ENCODE measurements at places on chromosomes 3 and 15.

DNA sequence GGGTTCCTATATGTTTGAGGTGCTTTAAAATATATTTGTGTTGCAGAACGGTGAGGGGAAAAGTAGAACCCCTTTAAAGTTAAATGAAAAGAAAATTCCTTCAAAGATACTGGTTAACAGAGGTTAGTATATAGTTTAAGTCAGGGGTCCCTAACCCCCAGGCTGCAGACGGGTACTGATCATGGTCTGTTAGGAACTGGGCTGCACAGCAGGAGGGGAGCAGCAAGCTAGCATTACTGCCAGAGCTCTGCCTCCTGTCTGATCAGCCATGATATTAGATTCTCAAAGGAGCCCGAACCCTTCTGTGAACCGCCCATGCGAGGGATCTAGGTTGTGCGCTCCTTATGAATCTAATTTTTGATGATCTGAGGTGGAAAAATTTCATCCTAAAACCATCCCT lies 37.5 kb upstream of the RFX7 start:
- DNase-seq = no peak

GRCh38 chr3:11498177-11498576 lies 145.5 kb downstream of the VGLL4 start:
- DNase-seq = no peak

DNA sequence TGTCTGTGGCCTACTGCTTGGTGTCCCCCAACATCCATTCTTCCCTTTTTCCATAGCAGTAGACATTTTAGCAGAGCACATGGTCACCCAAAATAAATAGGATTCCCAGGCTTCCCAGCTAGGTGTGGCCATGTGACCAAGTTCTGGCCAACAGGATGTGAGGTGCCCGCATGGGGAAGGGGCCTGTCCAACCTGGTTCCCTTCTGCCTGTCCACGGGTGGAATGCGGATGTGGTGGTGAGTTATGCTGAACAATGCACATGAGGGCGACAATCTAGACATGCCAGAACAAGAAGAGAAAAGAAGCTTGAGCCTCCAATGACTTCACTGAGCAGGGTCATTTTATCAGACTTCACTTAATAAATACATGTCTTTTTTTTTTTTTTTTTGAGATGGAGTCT lies 77.6 kb upstream of the DLG1 start:
- DNase-seq = no peak

DNA sequence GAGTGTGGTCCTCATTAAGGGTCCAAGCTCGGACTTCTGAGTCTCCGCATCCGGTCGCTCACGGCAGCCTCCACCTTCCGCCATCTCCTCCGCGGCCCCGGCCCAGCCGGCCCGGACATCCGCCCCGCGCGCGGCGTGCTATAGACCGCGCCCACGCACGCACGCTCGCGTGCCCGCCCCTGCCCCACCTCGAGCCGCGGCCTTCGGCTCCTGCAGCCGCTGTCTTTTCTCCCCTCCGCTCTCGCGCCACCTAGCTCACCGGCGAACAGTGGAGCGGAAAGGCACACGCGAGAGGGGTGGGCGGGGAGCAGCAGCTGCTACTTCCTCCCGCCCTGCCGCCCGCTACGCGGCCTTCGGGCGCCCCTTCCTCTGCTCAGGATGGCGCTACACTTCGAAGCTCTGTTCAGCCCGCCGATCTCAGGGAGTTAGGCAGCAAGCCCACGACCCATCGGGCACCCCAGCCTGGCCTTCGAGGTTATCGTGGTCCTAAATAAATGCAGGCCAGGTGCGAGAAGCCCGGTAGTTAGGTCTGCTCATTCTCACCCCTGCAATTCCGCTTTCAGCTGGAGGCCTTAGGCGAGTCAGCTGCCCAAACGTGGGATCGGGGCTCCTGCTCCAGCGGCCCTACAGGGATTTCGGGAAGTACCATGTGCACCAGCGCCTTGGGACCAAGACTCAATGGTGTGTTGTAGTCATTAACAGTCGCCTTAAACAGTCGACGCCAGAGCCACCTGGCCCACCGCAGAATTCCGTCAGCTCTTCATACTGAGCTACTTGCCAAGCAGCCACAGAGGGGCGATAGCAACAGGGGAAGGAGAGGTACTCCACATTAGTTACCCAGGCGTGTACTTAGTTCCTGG lies at the start of gene USP4:
Gene USP4, minus strand, starts transcription at position 113 of the 860 bp plus-strand sequence. Its CDS starts 29 bp downstream, at position 84.
- peak; percentile 87 for DNase-seq

- DNase-seq = no peak
These were observed 16.7 kb downstream of the MIX23 start for GRCh38 chr3:122366379-122366749.

DNA sequence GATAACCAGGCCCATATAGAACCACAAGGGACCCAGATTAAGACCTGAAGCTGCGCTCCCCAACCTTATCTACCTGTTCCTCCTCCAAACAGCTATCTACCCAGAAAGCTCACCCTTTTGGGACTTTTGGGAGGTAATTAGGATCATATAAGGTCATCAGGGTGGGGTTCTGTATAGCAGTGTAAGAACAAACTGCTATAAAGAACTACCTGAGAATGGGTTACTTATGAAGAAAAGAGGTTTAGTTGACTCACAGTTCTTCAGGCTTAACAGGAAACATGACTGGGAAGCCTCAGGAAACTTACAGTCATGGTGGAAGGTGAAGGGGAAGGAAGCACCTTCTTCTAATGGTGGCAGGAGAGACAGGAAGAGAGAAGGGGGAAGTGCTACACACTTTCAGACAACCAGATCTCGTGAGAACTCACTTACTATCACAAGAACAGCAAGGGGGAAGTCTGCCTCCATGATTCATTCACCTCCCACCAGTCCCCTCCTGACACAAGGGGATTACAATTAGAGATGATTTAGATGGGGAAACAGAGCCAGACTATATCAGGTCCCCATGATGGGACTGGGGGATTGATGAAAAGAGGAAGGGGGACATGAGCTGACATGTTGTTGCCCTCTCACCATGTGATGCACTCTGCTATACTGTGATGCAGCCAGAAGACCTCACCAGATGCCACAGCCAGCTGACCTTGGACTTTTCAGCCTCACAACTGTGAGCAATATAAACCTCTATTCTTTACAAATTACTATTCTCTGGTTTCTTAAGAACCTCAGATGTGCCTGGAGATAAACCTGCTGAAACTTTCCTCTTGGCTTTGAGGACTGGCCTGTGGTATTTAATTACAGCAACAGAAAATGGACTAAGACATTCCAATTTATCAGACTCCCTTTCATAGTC lies 15.3 kb upstream of the FMN1 start:
- DNase-seq = no peak

DNA sequence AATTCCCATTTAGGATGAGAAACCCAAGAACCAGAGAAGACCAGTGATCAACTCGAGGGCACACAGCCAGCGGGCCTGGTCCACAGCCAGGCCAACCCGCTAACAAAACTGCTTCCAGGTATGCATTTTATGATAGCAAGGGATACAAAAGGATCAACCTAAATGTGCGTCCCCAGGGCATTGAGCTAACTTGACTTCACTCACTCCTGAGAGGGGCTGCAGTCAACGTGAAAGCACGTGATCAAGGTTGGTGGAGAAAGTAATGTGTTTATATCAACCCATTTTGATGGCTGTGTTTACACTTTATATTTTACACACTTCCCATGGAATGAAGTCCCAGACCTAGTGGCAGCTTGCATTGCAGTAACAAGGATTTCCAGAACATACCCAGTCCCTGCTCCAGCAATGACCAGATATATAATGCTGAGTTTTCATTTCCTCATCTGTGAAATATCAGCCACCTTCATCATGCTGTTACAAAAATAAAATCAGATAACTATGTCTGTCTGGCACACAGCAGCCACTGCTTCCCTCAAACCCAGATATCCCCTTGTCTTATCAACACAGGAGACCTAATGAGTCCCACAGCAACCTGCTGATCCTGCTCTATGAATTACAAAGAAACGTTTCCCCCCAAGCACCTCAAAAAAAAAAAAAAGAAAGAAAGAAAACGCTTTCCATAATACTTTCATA lies 2.0 kb downstream of the KLHL6 start:
- DNase-seq = no peak

DNA sequence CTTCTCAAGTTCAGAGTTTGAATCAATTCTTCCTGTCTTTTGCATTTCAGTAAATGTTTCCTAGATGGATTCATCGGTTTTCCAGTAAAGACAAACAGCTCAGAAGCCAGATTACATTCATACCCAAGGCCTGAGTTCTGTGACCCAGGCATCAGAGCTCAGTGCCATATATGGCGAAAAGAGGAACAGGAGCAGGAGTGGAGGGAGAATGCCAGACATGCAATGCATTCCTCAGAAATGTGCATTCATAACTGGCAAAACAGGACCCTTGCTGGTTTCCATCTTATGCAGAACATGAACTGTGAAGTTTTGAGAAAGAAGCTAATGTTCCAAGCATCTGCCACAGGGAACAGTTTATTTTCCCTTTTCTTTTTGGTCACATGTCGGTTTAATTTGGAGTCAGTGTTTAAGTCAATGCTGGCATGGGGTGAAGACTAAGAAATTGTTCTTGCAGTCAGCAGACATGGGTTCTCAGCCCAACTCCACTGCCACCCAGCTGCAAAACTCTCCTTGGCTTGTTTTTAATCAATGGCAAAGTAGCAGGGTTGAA lies 116.5 kb downstream of the LPP start:
- no peak for DNase-seq

DNA sequence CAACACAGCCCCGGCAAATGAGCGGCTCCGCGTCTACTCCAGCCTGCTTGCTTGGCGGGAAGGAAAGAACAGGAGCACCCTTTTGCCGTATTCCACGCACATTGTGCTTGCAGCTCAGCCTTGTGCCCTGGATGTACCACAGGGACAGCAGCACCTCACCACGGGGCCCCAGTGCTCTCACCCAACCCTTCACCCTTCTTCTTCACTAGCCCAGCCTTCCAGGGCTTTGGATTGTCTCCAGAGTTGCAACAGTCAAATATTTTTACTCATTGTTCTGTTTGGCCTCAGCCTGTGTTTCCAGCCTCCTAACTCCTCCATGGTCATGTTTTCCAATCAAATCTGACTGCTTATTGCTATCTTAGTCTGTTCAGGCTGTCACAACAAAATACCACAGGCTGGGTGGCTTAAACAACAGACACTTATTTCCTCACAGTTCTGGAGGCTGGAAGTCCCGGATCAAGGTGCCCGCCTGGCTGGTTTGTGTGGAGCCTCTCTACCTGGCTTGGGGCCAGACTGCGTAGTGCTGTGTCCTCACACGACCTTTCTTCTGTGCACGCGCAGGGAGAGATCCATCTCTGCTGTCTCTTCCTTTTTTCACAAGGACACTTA lies 79.2 kb upstream of the ABHD17C start:
- peak; percentile 68 for DNase-seq

DNA sequence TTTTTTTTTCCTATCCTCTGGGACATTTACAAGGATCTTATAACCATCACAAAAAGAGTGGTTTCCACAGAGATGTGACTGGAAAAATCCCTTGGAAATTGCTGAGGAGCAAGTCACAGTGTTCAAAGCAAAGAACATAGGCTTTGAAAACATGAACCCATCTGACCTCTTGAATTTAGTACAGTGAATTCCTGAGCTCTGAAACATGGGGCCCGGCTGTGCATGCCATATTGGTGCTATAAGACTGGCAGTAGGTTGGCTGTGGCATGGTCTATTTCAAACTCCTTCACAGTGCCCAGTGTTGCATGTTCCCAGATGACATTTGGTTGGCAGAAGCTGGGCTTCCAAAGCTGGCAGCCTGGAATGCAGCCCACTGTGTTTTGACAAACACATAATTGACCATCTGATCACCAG lies 202.2 kb downstream of the TIGIT start:
- no peak for DNase-seq

DNA sequence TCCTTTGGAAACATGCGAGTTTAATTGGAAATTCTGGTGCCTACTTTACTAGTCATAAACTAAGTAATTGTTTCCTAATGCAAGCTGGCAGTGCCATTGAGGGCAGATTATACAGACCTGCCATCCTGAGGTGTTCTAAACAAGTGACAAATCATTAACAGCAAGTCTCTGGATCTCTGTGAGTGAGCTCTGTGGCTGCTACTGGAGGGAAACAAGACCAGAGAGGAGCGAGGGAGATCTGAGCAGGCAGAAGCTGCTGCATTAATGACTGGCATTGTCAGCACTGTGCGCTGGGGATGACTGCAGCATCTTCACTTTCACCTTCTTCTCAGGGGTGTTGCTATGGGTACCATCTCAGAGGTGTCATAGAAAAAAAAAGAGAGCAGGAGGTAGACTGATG lies 308.4 kb upstream of the DPH6 start:
- DNase-seq = no peak

DNA sequence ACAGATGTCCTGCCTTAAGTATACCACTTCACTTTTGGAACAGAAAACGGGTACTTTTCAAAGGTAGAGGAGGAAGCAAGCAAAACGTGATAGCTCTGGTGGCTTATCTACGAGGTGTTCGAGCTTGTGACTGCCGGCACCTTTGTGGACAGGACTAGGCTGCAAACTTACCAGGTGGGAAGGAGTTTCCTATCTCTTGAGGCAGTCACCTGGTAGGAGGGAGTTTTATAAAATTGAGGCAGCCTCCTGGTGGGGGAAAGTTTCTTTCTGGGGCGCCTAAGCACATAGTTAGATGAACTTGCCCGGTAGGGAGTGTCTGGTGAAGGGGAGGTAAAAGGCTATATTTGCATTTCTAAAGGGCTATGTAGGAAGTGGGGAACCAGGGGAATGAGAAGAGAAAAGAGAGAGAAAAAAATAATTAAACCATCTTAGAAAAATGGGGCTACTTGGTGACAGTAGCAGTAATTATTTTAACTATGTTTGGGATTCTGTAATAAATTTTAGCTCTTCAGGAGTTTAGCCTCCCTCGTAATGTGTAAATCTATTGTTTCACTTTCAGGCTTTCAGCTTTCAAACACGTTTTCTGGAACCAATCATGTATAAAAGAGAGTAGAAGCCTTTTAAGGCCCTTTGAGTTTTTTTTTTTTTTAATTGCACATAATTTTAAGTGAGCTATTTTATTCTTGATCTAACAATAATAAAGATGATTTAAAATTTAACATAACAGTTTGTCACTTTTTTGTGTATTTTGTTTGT lies 131.0 kb downstream of the IL5RA start:
- DNase-seq = no peak

GRCh38 chr3:44130249-44130648 lies 111.4 kb upstream of the TOPAZ1 start:
- no peak for DNase-seq

DNA sequence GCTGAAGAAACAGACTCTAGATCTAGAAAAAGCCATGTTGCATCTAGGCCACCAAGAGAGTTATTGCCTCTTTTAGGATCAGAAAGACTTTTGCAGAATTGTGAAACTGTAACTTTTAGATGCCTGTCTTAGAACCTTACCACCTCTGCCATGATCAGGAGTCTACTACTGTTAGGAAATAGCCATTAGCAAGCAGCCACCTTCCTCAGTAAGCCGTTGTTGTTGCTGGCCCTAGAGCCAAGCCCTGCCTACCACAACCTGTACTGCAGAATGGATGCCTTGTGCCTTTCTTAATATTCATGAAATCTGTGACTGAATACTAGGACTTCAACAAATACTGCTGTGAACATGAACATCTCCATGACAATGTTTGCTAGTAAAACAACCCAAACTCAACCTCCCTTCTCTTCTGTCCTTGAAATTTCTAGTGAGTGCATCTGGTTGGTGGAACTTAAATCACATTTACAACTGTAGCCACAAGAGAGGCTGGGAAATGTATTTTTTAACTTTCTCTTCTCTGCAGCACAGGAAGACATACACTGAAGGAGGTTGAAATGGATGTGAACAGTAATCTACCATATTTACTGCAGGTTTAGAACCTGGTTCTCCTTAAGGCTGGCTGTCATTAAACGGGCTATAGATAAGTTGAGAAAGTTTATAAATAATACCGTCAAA lies 20.7 kb downstream of the RASA2 start:
- no peak for DNase-seq
